ENCODE measurements at places on chromosomes 1 and 21.

DNA sequence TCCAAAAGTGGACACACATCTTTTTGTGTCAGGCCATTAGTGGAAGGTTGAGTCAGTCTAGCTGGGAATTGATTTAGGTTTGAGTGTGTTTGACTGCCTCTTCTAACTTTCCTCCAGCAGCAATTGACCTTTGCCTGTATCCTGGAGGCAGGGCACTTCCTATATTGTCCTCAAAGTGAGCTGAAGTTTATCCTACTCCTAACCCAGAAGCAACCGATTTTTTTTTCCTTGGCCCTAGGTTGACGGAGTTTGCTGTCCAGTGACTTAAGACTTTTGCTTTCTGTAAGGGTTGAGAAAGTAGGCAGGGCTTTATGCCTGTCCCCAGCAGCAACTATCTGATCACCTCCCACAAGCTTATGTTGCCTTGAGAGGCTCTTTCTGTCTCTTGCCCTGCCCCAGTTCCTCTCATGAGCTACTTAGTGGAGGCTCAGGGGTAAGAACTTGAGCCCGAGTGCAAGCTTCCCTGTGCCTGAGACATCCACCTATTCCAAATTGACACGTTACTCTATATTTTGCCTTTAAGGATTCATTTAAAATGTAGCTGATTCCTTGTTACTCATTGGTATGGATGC, 30.9 kb downstream of the SLC35F3 start:
- DNase-seq = no peak

DNA sequence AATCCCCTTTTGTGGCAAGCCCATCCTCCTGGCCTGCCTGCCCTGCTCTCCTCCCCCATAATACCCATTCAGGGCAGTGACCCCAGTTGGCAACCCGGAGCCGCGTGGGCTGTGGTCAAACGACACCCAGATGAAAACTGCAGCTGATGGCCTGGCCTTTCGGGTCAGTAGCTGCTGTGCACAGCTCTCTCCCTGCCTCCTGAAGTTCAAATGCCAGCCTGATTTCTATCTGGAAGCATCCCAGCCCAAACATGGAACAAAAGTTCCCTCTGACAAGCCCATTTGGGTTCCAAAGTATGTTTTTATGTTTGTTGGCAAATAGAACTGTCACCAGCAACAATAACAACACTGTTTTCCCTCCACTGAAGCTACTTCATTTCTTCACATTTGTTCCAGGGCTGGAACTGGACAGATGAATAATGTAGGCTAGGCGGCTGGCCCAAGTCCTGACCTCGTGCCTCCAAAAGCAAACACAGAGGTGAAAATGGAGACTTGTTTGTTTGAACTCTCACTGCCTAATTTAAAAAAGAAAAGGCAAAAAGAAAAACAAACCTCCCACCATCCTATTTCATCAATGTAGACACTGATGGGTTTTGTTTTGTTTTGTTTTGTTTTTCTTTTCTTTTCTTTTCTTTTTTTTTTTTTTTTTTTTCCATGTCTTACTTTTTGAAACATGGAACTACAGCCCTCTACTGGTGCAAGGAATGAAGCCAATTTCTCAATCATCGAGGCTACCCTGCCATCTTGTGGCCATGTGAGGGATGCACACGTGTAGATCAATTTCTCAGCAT, 179.0 kb downstream of the ADSS2 start:
- DNase-seq = peak; percentile 76

- DNase-seq = peak; percentile 54
Observed at GRCh38 chr1:160997323-160998038, 23.5 kb downstream of the F11R start.

DNA sequence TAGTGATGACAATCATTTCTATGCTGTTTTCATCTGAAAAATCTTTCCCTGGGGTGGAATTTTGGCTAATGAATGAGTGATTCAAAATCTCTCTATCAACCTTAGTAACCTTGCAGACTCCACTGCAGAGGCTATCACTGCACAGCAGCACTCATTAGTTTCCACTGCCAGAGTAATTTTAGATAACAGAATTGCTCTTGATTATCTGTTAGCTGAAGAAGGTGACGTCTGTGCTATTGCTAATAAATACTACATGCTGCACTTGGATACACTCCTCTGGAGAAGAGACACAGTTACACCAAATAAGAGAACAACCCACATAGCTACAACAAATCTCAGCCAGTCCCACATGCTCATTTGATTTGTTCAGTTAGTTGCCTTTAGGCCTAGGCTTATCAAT, 1348.4 kb downstream of the NCAM2 start:
- DNase-seq = no peak

DNA sequence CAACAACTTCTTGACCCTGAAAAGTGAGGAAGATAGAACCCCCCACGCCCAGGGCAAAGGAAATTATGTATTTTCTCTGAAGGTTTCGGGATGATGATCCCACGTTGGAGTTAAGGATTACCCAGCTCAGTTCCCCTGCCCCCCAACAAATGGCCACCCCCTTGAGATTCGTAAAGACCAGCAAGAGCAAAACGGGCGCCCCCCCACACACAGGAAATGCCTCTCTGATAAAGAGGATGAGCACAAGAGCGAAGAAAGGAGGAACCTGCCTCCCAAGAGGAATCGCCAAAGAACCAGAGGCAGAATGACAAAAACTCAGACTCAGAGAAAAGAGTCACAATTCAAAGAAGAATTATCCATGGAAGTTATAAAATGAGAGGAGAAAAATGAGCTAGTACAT, 576.9 kb downstream of the MATN1 start:
- DNase-seq = no peak

DNA sequence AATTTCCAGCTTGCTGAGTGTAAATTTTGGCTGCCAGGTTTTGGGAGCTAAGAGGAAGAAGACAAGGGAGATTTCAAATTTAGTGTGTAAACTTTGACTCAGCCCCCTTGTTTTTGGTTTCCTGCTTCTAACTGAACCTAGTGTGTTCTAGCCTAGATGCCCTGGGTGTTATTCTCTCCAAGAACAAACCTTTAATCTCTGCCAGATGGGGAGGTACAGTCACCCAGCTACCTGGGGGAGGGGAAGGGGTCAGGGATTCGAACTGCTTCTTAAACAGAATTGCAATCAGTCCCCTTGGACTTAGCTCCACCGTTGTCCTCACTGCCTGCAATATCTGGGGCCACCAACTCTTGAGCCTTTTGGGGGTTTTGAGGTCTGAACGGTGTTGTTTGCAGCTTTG, 238.9 kb downstream of the KIF26B start:
- no peak for DNase-seq

DNA sequence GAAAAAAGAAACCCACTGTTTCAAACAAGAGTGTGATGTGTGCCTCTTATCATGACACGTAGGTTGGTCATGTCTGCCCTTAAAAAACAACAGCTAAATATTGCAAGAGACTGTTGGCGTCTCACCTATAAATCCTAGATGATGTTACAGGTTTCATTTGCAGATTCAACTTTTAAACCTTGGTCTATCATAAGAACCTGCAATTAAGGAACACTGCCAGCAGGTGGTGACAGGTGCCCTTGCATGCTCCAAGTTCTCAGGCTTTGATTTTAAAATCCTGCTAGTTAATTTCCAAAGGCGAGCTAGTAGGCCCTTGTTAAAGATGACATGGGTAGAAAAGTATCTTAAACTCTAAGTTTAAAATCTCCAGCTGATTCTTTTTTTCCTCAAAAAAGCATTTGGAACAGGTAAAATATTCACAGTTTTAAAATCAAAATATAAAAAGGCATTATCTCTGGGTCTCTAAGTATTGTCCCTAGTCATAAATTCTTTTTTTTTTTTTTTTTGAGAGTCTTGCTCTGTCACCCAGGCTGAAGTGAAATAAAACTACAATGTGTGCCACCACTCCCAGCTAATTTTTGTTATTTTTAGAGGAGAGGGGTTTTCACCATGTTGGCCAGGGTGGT, 39.1 kb downstream of the CLSTN1 start:
- peak; percentile 73 for DNase-seq

GRCh38 chr1:66315671-66316070, 218.3 kb upstream of the SGIP1 start:
- no peak for DNase-seq

DNA sequence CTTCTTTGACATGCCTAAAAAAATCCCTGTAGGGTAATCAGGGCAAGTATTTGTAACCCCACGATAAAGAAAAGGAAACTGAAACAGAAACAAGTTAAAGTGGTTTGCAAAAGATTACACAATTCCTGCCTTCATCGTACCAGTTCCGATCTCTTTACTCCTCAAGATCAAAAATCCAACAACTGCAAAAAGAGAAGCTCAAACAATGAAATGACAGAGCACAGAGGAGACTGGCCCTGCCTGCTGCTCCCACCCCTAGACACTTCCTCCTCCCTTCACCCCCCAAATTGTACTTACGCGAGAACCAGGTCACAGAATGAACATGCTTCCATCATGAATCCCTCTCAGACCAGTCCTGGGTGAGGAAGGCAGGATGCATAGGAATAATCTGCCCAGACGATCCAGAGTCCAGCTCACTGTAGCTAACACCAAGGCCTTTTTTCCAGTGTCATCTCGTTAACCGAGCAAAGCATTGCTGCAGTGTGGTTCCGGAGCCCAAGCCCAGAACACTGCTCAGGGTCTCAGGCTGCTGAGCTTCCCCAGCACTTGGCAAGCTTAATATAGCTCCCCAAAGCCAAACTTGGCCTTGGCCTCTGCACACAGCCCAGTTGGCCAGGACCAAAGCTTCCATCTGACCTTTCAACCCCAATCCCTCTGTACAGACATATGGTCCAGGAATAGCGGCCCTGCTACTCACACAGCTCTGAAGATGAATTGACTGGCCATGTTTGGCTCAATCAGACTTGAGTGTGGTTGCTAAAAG, 20.3 kb downstream of the RXRG start:
- DNase-seq = no peak

GRCh38 chr1:166189126-166189525, 22.3 kb upstream of the FAM78B start:
- DNase-seq = no peak

DNA sequence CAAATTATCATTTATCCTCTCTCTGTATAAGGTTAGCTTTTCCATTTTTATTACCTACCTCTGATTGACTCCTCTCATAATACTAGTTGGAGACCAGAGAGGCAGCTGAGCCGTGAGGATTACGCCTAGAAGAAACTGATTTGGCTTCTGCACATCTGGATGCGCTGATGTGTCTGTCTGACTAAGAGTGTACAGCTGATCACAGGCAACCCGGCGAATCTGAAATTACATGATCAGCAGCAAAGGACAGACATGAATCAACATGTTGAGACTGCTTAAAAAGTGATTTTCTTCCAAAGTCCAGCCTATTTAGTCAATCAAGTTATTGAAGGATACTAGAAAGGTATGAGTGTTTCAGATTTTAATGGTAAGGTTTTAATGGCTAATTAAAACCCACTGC, 81.2 kb downstream of the PCSK9 start:
- DNase-seq = no peak

DNA sequence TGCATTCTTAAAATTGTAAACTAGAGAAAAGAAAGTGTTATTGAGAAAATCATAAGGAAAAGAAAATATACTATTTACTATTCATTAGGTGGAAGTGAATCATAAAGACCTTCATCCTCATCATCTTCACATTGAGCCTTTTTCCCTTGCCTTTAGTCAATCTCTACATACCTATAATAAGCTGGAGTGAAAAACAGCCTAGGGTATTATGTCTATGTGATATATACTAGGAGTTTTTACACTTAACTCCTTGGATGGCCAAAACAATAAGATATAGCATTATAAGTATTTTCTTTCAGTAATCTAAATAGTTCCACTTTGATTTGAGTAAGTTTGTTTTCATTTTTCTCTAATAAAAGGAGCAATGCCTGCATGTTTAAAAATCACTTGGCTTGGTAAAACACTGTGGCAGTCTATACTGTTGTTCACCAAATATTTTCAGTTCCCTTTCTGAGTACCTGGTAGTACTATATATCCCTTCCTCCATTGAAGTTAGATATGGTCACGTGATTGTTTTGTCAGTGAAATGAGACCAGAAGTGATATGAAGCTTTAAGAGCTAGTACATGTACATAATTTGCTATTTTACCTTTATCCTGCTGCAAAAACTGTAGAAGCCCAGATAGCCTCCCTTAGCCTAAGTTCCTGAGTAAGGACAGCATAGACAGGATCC, 78.3 kb downstream of the CLEC20A start:
- no peak for DNase-seq

DNA sequence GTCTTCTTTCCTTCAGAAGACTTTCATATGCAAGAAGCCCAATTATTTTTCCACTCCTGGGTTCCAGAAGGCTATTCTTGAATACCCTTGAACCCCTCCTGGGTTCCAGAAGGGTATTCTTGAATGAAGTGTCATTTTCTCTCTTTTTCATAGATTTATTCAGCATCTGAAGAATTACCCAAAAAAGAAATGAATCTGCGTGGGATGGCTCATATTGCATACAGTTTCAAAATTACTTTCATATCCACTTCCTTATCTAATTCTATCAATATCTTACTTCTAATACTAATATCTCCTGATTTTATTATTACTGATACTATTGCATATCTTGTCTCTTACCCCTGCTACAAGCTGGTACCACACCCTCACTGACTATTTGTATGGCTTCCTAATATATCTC, 22.6 kb upstream of the RABGAP1L start:
- DNase-seq = no peak

GRCh38 chr1:231959225-231959884, 332.8 kb downstream of the DISC1 start:
- no peak for DNase-seq

- DNase-seq = no peak
Observed at GRCh38 chr21:36193200-36193599, 36.6 kb downstream of the DOP1B start.

GRCh38 chr21:39363607-39364555, 15.0 kb upstream of the HMGN1 start:
- DNase-seq = no peak

GRCh38 chr1:150387200-150387599, 23.3 kb downstream of the RPRD2 start:
- no peak for DNase-seq

DNA sequence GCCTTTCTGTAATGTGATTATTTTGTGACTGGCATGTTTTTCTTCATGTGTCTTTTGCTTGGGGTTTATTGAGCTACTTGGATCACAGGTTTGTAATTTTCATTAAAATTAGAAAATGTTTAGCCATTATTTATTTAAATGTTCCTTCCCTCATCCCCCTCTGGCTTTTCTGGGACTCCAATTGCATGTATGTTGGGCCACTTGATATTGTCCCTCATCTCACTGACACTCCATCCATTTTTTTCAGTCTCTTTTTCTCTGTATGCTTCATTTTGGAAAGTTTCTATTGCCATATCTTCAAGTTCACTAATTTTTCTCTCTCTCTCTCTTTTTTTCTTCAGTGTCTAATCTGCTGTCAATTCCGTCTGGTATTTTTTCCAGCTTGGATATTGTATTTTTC, 390.1 kb downstream of the PRDM2 start:
- no peak for DNase-seq

GRCh38 chr1:103372866-103373265, 152.6 kb upstream of the RNPC3 start:
- no peak for DNase-seq
